ENCODE measurements at places on chromosomes 7 and 10. TPM values are rescaled to one million over a fixed set of nuclear protein-coding genes. Genes with fewer than 3 reads are reported as not detected.

- no peak for DNase-seq
Measured at GRCh38 chr10:33249659-33250345, 84.7 kb downstream of the NRP1 start.

GRCh38 chr7:7216279-7216678, 33.9 kb downstream of the C1GALT1 start:
- no peak for DNase-seq

The PIK3CG gene
- polyA plus RNA-seq: 2.9 TPM

The CYP3A7 gene
- 0.35 TPM for polyA plus RNA-seq

DNA sequence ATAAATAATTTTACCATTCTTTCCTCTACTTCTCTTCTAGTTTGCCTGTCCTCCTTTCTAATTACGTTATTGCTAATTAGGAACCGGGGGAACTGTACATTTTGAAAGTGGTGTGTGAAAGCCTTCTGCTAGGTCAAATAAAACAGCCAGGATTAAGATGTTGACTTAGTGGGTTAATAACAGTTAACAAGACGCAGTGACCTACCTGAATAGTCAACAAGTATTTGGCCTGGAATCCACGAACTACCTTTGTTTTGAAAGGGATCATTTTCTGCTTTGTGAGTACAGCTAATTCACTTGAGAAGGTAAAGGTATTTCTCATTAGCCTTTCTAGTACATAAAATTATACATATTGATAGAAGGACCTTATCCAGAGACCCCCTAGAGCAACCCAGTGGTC, 139.9 kb downstream of the COL28A1 start:
- no peak for DNase-seq

All from right renal pelvis (tissue), 4 donors.